Nephron progenitor cell (in vitro differentiated cells): ENCODE measurements at places on chromosomes 6 and 20.

GRCh38 chr6:142014515-142014914, 118.2 kb upstream of the GJE1 start:
- DNase-seq = no peak

DNA sequence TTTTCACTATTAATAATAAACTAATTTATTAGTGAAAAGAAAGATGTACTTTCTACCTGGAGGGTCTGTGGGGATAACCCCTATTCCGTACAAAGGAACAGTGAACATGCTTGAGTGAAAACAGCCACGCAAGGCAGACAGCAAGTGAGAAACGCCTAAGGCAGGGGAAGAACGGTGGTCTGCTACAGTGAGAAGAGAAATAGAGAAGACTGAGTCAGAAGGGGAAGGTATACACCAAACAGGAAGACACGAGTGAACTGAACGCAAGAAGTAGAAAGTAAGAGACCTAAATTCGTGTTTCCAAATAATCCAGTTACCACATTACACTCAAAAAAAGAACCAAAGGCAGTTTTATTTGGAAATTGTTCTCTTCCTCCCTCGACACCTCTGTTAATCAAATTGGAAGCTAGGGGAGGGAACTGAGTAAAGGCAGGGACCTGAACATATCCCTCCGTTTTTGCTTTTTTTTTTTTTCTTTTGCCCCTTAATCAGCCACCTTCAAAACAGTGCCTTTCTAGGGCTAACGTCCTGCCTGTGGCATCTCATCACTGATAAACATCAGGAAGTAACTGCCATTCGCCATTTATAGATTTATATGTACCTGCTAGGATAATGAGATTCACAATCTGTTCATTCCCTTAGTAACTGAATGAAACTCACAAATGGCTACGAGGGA, 48.9 kb downstream of the ATXN1 start:
- DNase-seq = no peak

GRCh38 chr6:44128020-44128917, 915 bp downstream of the TMEM63B start:
- peak; percentile 54 for DNase-seq

DNA sequence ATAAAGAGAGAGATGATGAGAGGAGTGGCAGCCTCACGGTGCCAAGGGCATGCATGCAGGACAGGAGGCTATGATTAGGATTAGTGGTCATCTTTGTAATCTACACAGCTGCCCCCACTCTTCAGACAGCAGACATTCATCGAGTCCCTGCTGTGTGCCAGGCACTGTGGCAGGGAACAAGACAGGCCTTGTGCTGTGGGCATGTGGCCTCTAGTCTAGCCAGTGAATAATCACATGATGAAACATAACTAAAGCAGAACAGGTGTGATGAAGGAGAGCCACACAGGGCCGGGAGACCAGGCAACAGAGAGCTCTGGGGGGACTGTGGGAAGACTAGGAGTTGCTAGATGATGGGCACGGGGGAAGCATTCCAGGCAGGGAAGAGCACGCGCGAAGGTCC, 22.2 kb downstream of the TOX2 start:
- no peak for DNase-seq

GRCh38 chr6:15547400-15547799, 115.4 kb downstream of the DTNBP1 start:
- DNase-seq = no peak

DNA sequence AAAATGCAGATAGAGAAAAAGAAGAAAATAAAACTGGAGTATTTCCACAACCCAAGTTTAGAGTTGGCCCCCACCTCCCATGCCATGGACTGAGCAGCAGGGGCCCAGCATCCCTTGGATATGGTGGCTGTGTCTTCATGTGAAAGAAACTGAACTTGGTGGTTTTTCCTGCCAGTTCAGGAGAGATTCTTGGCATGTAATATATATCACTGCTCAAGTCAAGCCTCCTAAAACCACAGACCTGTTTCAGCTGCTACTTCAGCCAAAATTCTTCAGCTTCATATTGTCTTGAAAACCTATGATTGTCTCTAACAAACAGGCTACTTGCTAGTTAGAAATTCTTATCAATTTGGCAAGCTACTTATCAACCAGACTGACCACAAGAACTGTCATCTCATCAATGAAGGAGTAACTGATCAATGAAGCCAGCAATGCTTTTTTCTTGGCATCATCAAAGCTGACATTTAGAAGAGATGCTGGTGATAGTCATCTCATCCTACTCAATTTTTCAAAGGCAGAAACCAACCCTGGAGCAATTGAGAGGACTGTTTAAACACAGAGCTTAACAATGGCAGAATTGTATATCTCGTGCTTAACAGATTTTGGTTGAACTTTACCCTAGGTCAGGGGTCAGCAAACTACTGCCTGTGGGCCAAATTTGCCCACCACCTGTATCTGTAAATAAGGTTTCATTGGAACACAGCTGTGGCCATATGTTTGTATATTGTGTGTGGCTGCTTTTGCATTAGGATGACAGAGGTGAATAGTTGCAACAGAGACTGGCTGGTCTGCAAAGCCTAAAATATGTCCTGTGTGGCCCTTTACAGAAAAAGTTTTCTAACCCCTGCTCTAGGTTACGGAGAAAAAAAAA, 10.4 kb upstream of the NOL7 start:
- no peak for DNase-seq

DNA sequence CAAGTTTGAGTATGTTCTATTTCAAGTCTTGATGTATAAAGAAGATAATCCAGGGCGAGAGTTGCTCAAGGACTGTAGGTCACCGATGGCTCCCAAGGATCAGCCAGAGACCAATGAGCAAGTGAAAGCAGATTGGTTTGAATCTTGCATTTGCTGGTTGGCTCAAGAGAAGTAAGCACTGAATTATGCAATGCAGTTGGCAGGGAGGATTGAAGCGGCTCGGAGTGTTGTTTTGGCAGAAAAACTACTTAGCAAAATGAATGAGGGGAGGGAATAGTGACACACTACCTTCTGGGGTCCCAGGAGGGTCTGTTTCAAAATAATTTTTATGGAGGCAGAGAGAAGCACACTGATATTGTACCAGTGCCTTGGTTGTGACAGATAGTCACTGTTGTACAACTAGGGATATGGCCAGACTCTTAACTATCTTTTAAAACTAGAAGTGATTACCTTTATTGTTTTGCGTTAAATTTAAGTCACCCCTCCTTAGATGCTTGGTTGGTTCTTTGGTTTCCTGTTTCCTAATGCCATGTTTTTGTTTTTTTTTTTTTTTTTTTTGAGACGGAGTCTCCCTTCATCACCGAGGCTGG, 15.7 kb downstream of the SASH1 start:
- DNase-seq = no peak

DNA sequence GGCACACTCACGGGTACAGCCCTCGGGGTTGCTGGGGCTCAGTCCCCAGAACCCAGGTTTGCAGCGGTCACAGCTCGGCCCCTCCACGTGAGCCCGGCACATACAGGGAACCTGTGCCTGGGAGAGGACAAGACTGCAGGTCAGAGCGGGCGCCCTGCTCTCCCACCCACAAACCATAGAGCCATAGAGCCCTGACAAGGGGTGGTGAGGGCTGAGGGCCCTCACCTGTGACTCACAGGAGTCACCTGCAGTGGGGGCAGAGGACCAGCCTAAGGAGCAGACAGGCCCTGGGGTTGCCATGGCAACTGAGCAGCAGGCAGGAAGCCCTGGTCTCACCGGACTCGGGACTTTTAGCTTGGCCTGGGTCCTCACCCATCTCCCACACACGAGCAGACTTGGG, 30.8 kb downstream of the LAMA5 start:
- no peak for DNase-seq

DNA sequence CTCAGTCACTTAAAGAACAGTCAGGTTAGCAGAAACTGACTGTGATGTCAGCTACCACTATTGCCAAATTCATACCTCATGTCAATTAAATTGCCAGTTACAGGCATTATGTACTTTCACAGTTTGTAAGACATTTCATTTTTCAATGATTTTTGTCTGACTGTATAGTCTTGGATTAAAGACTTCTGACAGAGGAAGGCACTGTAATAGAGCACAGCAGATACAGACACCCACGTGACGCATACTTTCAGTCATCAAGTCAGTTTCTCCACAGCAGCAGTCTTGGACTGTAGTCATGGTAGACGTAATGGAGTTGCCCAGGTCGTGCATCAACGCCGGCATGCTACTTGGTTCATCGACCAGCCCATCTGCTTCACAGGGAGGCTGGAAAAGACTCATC, 29.5 kb upstream of the ELOVL5 start:
- DNase-seq = no peak

DNA sequence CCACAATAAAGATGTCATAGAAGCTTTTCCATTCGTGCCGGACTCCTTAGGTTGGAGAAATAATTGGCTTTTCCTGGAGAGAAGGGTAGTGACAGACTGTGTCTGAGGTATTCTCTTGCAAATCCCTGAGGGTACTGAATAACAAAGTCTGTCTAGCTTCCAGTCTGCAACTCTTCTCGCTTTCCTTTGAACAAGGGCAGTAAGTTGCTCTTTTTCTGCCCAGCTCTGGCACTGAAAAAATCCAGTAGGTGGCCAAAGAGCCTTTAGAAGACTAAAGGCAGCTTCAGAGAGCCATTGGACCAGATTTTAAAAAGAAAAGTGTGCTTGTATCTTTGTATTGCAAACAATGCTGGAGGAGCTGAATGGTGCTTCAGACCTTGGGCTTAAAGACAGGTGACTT, 20.7 kb upstream of the RREB1 start:
- DNase-seq = no peak

- no peak for DNase-seq
These were observed 184.8 kb downstream of the SLC24A3 start for GRCh38 chr20:19397226-19397625.

GRCh38 chr6:113505084-113505699, 352.0 kb upstream of the MARCKS start:
- no peak for DNase-seq
